Esophagus squamous epithelium (tissue), 5 donors: ENCODE measurements at places on chromosomes 2 and 18.

DNA sequence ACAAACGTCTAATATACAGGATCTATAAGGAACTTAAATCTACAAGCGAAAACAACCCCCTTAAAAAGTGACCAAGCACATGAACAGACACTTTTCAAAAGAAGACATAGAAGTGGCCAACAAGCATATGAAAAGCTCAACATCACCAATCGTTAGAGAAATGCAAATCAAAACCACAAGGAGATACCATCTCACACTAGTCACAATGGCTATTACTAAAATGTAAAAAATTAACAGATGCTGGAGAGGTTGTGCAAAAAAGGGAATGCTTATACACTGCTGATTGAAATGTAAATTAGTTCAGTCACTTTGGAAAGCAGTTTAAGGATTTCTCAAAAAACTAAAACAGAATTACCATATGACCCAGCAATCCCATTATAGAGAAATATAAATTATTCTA is 1148.5 kb upstream of the FAM98A start:
- DNase-seq: no peak

- no peak for DNase-seq
Observed at GRCh38 chr2:239269173-239269885, 131.5 kb downstream of the HDAC4 start.

DNA sequence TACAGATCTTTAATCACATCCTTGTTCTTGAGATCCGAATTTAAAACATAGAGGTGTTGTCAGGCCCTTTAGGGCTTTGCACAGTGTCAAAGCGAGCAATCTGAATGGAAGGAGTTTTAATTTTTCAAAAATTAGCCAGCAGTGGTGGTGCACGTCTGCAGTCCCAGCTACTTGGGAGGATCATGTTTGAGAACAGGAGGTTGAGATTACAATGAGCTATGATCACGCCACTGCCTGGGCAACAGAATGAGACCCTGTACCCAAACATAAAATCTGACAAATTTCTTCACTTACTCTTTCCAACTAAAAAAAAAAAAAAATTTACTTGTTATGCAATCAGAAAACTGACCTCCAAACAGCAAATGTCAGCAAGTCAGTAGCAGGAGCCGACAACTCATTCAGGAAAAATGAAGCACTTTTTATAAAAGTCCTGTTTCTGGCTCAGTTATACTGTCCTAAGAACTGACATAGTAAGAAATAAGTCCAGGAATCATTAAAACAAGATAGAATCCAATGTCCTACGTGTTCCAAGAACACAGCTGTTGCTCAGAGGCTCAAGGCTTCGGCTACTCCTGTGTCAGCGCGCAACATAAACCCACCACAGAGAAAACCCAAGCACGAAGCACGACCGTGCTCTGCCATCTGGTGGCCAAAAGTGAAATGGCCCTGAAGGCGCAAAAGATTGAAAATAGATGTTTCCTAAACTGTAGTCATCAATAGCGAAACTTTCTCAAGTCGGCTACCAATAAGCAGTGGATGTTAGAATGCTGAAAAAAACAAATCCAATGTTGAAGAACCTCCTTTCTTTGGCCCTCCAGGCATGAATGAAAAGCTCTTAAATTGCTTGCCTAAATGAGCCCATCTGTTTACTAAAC is 138.1 kb downstream of the INO80D start:
- no peak for DNase-seq

- DNase-seq: no peak
Observed at GRCh38 chr2:65319674-65320041, 92.0 kb downstream of the ACTR2 start.

DNA sequence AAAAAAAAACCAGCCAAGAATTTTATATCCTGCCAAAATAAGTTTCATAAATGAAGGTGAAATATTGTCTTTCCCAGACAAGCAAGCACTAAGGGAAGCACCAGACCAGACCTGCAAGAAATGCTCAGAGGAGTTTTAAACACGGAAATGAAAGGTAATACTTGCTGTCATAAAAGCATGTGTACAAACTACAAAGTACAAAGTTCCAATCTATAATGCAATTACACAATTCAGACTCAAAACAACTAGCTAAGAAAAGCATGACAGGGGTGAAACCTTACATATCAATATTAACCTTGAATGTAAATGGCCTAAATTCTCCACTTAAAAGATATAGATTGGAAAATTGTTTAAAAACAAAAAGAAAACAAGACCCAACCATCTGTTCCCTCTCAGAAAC is 45.0 kb upstream of the ASXL3 start:
- no peak for DNase-seq

DNA sequence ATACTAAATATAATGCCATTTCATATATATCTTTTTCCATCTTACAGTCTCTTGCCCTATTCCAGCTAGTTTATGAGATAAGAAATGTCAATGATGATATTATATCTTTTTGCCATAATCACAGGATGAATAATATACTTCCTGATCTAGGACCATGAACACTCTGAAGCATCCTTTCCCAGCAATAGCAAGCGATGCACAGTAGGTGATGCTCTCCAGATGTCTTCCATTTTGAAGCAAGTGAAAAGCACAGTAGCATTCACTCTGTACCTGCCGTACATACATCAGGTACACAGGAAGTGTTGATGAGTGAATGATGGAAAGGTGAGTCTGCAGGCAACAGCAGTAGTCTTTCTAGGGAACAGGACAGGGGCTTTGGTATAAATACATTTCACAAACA is 8.6 kb upstream of the SULT1C4 start:
- no peak for DNase-seq

DNA sequence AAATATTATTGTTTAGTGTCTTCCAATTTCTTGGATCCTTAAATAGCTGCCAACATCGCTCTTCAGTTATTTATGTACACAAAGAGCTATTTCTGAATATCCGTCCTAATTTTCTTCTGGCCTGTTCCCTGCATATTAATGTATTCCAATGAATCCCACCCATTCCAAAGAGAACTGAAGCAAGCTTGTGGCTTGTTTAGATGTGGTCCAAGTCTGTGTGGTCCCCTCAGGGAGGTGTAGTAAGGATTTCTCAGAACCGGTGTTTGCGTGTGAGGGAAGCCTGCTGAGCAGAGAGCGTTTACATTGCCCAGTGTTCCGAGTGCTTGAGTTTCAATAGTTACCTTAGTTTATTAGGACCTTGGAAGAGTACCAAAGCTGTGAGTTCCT is 25.1 kb upstream of the IL1R1 start:
- no peak for DNase-seq

DNA sequence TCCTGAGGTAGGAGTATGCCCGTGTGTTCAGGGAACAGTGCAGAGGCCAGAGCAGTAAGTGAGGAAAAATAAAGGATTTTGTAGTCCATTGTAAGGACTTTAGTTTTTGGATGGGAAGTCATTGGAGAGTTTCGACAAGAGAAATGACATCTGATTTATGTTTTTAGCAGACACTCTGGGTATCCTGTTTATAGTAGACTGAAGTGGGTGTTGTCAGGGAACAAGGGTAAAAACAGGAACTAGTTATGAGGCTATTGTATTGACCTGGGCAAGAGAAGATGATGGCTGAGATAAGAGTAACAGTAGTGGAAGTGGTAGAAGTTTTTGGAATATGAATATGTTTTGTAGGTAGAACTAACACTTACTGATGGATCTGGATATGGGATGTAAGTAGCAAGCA is 59.8 kb downstream of the GTF2A1L start:
- DNase-seq: no peak

- DNase-seq: no peak
Observed at GRCh38 chr2:102581911-102582310, 37.4 kb upstream of the SLC9A2 start.

- DNase-seq: no peak
Observed at GRCh38 chr18:39724652-39725051, 2159.1 kb upstream of the CELF4 start.

DNA sequence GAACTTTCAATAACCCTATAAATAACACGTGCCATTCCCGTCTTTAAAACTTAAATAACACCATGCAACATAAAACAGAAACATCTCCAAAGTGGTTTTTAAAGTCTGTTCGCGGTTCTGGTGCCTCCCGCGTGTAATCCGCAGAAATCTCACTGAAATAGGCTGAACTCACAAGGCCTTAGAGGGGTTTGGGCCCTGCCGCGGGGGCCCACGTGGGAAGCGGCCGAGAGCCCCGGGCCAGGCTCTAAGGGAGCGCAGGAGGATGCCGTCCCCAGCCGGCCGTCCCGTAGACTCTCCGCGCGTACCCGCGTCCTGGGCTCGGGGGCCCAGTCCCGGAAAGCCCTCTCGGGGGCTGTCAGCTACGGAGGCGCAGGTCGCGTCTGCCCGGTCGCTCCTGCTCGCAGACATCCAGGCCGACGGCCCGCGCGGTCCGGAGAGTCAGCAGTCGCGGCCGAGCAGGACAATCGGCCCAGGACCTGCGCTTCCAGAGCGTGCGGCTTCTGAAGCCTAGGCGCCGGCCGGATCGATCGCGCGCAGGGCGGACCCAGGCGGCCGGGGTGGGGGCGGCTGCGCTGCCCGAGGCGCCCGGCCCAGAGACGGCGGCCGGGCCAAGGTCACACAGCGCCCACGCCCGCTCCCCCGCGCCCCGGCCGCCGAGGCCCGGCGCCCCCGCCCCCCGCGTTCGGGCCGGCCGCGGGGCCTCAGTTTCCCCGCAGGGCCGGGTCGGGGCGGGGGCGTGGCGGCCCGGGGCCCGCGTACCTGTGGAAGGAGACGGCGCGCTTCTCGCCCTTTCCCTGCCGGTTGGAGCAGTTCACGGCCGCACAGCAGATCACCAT is 558 bp downstream of the THAP4 start:
- DNase-seq: no peak

GRCh38 chr2:117068371-117068770 is 746.1 kb upstream of the DDX18 start:
- no peak for DNase-seq

DNA sequence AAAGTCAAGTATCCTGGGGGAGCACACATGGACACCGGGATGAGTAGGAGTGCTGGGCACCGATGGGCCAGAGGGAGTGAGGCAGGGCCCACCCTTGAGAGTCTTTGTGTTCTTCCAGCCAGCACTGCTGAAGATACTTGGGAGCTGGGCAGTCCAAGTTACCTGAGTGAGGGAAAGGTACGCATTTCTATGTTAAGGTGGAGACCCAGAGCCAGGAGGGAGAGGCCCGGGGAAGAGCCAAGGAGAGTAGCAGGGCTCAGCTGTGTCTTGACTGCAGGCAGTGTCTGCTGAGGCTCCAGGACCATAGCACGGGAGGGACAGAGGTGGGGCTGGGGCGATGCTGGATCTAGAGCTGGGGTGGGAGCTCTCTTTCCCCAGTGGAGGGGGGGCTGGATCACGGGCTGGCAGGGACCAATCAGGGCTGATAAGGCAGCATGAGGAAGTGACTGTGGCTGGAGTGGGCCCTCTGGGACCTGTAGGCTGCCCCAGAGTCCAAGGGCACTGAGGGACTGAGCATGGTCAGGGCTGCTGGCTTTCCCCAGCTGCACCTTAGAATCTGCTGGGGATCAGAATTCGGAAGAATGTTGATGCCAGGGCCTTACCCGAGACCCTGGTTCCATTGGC is 289.2 kb downstream of the PHLPP1 start:
- no peak for DNase-seq

DNA sequence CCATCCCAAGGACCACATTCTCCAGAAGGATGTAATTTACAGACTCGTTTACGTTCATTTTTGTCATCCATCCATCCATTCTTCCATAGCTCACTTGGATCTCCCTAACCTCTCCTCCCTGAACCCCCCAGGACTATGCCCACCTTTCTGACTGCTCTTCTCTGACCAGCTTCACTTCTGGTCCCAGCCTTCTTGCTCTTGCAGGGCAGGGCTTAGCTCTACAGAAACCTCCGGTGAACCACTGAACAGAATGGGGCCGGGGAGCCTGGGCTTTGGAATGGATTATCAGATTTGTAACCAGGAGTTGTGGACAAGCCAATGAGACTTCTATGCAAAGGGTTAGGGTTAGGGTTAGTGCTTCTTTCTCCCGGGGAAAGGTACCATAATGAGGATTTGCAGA is 95.0 kb downstream of the TGFA start:
- DNase-seq: no peak

- DNase-seq: no peak
Observed at GRCh38 chr2:233005096-233005495, 8.0 kb downstream of the NGEF start.

DNA sequence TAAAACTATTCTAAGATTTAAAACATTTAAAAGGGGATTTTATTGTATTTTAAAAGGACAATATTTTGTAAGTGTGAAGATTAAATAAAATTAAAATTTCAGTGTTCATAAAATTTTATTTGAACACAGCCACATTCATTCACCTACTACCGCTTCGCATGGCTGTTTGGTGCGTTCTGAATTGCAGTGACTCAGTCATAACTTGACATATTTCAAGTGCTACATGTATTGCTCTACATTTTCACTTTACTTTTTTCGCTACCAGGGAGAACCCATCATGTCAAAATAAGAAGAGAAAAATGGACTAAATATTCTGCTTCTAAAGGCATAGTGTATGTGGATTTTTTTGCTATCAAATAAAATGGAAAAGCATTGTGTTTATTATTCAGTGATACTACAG is 8.7 kb downstream of the PTH2R start:
- DNase-seq: no peak

- no peak for DNase-seq
Observed at GRCh38 chr2:207403950-207404349, 125.8 kb upstream of the CREB1 start.

- no peak for DNase-seq
Observed at GRCh38 chr2:96113951-96114350, 2.4 kb downstream of the ADRA2B start.

DNA sequence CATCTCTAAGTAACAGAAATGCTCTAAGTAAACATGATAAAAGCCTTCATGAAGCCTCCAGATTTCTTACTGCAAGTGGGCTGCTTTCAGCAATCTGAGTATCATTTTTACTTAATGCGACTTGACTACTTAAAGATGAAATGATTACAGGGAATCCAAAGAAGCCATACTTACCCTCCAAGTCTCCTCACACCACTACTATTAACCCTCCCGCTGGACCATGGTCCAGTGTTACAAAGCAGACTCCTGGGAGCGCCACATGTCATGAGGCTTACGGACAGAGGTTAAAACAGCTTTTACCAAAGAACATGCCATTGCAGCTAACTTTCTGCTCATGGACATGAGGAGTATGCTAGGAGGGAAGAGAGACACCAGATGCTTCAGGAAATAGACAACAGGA is 46.4 kb downstream of the LPIN2 start:
- DNase-seq: no peak

DNA sequence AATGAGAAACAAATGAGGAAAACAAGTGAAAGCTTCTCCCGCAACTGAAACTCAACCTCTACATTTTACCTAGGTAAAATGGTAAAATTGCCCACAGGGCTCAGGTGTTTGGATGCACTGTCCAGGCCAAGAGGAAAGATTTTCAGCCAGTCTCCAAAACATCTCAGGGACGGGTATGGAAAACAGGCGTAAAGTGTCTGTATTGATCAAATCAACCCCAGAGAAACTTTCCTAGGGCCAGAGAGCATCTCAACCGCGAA is 361 bp upstream of the HAT1 start:
- DNase-seq: no peak
